Fibroblast of mammary gland (primary cell): ENCODE measurements at places on chromosomes 4 and X.

GRCh38 chr4:52946855-52947254, 84.7 kb downstream of the RASL11B start:
- no peak for DNase-seq

- DNase-seq, result no peak
Observed at GRCh38 chr4:121242188-121242750, 78.1 kb upstream of the TNIP3 start.

DNA sequence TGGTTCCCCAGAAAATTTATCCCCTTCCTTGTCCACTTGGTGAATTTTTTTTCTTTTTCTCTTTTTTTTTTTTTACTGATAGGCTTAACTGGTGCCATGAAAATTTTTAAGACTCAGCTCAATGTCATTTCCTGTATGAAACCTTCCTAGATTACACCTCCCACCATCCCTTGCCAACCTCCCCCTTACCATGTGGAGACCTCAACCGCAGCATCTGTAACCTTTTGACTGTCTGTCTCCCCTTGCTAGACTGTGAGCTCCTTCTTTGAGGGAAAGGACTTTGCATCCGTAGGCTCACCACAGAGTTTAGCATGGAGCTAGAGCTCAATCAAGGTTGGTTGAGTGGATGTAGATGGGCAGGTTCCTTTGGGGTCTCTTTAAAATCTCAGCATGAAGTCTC, 5.2 kb upstream of the PGRMC1 start:
- no peak for DNase-seq

- DNase-seq, result no peak
Observed at GRCh38 chr4:60344908-60345307, 855.2 kb upstream of the ADGRL3 start.

DNA sequence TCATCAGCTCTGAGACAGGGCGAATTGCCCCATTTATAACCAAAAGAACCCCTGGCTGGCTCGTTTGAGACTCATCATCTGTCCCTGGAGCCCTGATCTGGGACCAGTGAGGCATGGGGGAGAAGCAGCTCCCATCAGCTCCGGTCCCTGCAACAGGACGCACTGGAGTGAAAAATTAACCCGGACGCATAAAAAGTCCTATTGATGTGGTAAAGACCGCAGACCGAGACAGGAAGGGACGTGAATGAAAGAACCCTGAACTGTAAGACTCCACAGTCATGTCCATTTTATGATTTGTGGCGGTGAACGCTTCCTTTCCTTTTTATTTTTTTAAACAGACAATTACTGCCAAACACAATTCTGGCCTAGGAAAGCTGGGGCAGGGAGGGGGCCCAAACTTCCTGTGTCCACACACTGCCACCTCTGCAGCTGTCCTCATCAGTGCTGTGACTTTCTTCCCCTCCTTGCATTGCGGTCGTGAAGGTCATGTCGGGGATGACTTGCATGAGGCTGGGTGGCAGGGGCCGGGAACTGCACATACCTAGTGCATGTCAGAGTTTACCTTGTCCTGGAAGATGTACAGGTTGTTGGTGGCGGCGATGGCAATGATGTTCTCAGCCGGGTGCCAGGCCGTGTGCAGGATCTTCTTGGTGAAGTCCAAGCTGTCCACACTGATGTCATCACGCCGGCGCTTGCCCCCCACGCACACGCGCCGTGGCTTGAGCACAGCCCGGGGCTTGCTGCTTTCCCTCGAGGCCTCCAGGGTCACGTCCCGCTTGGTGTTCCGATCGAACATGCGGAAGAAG, 53.3 kb downstream of the WFS1 start:
- DNase-seq, result no peak

DNA sequence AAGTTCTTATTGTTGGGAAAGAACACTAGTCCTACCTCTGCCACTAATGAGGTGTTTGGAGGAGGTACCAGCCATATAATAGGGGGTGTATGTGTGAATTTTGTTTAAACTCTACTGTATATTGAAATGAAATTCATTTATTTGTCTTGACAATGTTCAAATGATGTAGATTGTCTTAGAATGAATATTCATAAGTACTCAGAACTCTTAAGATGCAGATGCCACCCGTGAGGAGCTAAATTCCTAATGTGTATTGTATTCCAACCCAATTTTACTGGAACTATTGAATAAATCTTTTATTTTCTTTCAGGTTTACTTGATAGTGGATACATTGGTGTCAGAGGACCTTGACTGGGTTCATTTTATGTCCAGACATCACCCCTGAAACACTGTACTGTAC, 63.9 kb upstream of the RAB33B start:
- DNase-seq, result no peak

GRCh38 chrX:155956099-155956498, 41.4 kb upstream of the IL9R start:
- no peak for DNase-seq
